ENCODE measurements at places on chromosomes 3 and 15.
A peak's percentile ranks its signal among the peaks of the same experiment; 100 is the strongest.

DNA sequence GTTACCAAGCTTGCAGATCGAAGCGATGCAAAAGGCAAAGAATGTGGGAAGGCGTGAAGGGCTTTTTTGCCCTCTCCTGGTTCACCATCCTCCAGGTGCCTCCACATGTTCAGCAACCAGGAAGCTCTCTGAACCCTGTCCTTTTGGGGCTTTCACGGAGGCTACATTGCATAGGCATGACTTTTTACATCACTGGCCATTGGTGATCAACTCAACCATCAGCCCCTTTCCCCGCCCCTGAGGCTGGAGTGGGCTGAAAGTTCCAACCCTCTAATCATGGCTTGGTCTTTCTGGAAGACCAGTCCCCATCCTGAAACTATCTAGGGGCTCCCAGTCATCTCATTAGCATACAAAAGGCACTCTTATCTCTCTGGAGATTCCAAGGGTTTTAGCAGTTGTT is 52.6 kb downstream of the UACA start:
- no peak for DNase-seq

GRCh38 chr3:47225310-47225906 is 57.2 kb downstream of the KIF9 start:
- no peak for DNase-seq

- no peak for DNase-seq
Measured at GRCh38 chr3:81315030-81315429, 446.4 kb downstream of the GBE1 start.

- DNase-seq, result peak; percentile 11
Measured at GRCh38 chr15:58249646-58250312, 111.6 kb downstream of the AQP9 start.

DNA sequence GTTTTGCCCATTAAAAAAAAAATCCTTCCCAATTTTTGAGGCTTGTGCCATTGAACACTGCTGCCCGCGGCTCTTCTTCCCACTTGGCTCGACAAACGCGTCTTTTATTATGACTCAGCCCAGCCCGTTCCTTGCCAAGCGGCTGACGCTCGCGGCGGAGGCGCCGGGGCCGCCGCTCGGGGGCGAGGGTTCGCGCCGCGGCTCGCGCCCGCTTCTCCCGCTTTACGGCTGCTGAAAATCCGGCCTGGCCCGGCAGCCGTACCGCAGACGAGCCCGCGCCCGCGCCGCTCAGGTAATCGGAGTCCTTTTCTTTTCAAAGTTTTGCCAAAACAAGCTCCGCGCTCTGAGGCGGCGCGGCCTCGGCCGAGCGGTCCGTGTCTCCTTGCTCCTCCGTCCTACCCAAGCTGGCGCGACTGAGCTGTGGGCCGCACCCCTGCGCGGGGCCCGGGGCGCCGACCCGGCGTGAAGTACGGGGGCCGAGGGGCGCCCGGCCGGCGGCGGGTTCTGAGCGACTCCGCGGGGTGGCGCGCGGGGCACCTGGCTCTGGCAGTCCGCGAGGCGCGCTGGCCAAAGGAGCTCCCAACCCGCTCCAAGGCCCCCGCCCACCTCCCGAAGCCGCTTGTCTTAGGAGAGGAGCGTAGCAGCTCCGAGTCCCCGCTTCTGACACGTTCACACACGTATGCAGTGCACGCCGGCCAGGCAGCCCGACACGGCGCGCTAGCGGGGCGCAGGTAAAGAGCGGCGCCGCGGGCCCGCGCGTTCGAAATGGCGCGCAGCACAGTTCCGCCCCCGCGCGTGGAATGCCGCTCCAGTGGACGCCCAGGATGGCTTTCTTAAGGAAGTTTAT is 418.2 kb upstream of the NAALADL2 start:
- peak; percentile 33 for DNase-seq

GRCh38 chr15:52309154-52309548 is 13.5 kb upstream of the MYO5C start:
- DNase-seq, result no peak

- DNase-seq, result no peak
Measured at GRCh38 chr3:117346901-117347300, 637.3 kb downstream of the TUSC7 start.

GRCh38 chr3:97901313-97902248 is 70.7 kb downstream of the RIOX2 start:
- DNase-seq, result no peak

- DNase-seq, result no peak
Measured at GRCh38 chr3:195583831-195584542, at the start of gene APOD. APOD (minus strand) TSS chr3:195583940; CDS start chr3:195579461, 4,479 bp downstream.

- DNase-seq, result no peak
Measured at GRCh38 chr3:35505181-35505580, 134.1 kb upstream of the ARPP21 start.

GRCh38 chr3:59318881-59319280 is 269.1 kb upstream of the CFAP20DC start:
- DNase-seq, result no peak

- DNase-seq, result no peak
Measured at GRCh38 chr3:5221701-5222100, 34.2 kb downstream of the EDEM1 start.

- DNase-seq, result no peak
Measured at GRCh38 chr3:193132964-193133363, 108.1 kb upstream of the PLAAT1 start.

DNA sequence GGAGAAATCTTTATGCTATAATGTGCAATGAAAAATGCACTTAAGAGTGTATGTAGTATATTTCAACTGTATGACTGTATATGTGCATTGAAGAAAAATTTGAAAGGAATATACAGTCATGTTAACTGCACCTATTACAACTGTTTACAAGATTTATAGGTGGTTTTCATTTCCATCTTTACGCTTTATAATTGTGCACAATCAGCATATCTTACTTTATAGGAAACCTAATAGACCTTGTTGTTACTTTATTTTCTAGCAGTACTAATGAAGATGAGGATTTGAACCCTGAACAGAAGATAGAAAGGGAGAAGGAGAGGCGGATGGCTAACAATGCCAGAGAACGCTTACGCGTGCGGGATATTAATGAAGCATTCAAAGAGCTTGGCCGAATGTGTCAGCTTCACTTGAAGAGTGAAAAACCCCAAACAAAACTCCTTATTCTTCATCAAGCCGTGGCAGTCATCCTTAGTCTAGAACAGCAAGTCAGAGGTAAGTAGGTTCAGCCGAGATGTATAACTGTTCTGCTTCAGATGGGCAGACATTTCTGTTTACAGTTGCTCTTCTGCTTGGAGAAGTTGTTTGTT is 103.4 kb upstream of the CGNL1 start:
- no peak for DNase-seq

DNA sequence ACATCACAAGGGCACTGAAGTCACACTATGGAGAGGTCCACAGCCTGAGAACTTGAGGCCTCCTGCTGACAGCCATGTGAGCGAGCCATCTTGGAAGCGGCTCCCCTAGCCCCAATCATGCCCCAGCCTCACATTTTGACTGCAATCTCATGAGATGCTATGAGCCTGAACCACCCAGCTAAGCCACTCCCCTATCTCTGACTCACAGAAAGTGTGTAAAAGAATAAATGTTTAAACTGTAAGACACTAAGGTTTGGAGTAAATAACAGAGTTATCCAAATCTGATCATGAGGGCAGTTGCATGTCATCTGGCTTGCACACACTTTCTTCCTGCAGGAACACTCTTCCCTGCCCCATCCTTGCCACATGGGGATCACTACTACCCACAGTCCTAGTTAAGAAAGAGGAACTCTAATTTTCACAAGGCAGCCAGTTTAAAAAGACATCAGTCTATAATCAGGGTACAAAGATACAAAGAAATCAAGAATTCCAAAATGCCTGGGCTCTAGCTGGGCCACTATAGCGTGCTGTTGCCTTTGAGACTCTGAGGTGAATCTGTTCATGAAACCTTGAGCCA is 494.2 kb downstream of the FOXP1 start:
- no peak for DNase-seq

DNA sequence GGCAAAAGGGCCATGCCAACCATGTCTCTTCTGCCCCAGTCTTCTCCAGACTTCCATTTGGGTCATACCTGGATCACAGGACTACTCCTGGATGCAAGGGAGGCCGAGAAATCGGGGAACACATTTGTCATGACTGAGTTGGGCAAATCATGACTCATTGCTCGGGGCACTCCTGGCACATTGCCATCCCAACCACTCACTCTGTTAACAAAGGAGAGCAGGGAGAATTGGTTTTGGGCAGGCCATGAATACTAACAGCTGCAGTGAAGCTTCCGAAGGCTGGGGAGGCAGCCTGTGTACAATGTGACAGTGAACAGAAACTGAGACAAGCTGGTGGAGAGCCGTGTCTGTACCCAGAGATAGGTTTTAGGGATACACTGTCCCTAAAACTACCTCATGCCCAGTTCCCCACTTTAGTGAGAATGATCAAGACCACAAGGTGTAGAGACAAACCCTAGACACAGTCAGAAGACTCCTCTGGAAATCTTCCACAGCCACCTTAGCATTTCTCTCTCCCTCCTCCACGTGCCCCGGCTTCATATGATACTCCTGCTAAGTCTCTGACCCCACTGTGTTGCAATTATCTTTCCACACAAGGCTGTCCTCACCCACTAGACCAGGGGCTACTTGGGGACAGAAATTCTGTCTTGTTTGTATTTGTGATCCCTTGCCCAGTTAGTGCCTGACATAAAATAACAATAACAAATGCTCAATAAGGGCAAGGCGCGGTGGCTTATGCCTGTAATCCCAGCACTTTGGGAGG is 10.5 kb upstream of the BUB1B start:
- no peak for DNase-seq

DNA sequence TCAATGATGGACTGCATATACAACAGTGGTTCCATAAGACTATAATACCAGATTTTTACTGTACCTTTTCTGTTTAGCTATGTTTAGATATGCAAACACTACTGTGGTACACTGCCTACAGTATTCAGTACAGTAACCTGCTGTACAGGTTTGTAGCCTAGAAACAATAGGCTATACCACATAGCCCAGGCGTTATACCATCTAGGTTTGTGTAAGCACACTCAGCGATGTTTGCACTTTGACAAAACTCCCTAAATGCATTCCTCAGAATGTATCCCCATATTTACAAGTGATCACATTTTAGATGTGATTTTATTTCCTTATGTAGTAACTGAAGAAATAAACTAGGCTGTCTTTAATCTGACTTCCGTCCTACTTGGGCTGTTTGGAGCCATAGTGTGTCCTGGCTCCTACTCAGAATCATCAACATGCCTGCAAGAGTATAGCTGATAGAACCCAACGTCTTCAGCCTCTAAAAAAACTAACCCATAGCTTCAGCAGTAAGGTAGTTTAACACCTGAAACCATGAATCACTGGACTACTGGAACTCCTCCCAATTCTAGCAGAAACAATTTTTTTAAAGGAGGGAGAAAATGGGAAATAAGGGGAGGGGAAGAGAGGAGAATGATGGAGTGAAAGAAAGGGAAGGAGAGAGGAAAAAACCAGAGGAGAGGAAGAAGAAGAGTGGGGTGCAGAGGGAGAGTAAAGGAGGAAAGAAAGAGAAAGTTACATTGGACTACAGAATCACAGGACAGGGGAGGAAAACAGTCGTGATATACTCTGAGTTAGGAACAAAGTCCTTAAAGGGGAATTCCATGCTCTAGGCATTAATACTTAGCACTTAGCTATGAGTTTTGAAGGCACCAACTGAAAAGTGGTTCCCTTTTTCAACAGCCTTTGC is 67.7 kb upstream of the PLXND1 start:
- no peak for DNase-seq

DNA sequence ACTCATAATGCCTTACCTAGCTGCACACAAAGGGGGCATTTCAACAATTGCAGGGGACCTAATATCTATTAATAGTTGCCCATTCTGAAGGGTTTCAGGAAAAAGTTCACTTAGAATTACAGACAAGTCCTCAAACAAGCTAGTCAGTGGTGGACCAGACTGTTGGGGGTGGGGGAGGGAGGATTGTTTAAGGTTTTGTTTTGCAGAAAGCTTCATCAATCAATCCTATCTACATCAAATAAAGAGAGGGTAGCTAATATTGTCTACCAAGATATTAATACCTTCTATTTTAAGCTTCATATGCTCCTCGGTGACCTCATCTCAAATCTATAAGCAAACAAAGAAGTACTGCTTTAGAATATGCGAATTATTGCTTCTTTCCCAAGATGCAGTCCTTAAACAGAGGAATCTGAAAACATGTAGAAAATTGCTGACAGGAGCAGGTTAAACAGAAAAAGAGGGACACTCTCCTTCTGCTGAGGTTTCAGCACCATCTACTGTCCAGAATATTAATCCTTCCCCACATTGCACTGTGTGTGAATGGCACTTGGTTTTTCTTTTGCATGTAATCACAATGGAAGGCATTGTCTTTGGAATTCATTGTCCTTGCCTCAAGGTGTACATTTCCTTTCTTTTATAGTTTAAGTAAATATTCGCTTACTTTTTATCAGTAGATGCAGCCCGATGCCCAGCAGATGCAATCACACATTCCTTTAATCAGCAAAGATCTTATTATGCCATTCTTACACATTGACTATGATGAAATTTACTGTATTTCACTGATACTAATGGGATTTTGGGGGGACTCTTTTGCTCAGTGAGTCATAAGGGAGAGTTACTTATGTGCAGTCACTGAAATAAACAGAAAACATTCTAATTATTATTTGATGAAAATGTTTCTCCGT is 94.7 kb downstream of the IL5RA start:
- no peak for DNase-seq
